Thyroid gland (tissue), 4 donors: ENCODE measurements at places on chromosomes 2 and 18.

- DNase-seq, result no peak
These were observed 294.6 kb downstream of the RDH14 start for GRCh38 chr2:18265614-18266586.

- DNase-seq, result no peak
These were observed 127.8 kb downstream of the KLHL29 start for GRCh38 chr2:23512778-23513177.

GRCh38 chr2:176879426-176879995 is 333.1 kb upstream of the HNRNPA3 start:
- DNase-seq, result no peak

DNA sequence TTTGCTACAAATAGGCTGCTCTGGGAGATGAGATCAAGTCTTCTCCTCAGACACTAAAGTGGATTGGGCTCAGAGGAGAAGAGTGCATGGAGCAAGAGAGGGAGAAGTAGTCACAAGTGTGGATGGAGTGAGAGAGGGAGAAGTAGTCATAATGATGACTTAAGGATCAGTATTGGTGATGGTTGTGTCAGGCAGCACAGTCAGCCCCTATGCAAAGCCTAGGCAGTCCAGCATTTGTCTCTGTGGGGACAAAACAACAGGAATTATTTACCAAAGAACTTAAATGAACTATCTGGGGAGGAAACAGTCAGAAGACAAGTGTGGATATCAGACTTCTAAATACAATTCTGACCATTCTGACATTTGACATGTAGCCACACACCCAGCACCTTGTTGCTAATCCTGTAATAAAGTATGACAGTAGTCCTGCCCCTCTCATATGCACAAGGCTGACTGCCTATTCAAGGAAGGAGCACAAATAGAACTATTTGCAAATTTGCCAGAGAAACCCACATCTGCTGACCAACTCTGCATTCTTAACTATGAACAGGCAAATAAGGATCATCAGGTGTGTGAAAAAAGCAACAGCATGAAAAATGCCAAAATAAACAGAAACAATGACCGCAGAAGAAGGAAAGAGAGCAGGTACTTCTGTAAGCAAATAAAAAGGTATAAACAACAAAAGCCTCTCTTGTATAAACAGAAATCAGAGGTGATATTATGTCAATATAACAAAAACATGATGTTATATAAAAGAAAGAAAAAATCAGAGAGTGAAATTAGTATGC is 1597.9 kb upstream of the ACVR2A start:
- DNase-seq, result no peak

DNA sequence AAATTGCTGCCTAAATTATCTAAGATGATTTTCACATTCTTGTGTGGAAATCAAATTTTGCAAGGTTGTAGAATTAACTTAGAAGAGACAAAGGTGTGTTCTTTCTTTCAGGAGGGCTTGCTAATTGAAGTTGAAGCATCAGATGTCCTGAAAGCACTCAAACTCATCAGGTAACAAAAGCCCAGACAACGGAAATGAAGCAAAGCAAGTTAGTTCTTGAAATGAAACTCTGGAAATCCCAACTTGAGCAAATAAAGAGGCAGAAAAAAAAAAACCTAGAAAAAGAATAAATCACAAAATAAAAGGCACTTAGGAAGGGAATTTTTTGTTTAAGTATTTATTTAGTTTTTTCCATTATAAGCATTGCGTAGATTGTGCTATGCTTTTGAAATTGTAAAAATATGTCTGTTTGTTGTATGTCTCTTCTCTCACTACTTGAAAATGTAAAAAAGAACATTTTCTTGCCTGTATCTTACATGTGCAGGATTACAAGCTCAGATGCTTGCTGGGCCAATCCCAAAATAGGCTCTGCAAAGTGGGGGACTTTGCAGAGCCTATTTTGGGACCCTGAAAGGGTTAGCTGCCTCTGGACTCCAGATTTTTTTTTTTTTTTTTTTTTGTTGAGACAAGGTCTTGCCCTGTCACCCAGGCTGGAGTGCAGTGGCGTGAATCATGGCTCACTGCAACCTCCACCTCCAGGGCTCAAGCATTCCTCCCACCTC is 46.7 kb downstream of the FAM161A start:
- DNase-seq, result no peak

GRCh38 chr2:25076749-25077148 is 34.9 kb downstream of the EFR3B start:
- peak; percentile 30 for DNase-seq

DNA sequence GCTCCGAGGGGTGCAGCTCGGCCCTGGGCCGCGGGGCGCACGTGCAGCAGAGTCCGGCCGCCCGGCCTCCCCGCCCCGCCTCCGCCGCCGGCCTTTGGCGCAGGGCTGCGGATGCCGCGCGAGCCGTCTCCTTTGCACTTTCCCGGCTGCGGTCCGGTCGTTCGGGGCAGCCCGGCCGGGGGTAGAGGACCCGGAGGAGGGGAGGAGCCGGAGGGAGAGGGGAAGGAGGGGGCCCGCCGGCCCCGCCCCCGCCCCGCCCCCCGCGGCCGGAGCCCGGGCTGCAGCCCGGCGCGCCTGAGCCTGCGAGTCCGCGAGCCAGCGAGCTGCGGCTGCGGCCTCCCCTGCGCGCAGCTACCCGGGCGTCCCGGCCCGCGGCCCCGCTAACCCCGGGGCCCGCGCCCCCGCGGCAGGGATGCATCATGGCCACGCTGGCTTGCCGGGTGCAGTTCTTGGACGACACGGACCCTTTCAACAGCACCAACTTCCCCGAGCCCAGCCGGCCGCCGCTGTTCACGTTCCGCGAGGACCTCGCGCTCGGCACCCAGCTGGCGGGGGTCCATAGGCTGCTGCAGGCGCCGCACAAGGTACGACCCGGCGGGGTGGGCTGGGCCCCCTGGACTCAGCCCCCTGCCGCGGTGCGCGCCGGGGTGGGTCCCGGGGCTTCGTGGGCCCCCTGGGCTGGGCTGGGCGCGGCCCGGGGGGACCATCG is at the start of gene FHOD3:
Gene FHOD3 (plus strand): TSS at position 297 of the 709 bp plus-strand sequence. CDS start 123 bp downstream, at position 420.
- DNase-seq, result peak; percentile 84

DNA sequence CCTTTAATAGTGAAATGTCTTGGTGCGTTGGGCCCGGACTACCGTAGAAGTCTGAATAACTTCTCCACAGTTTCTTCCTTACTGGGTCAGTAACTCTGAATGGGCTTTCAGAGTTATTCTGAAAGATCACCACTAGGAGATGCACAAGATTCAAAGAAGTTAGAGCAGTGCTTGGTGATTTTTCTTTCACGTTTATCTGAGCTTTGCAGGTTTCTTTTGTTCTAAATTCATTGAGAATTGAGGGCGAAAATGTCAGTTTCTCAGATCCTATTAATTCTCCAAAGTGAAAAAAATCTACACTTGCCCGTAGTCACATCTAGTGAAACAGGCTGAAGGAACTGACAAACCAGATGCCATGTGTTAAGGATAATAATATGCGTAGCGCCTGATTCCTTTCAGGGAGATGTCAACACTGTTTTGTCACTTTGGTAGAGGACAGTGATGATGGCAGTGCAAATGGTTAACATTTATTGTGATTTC is 70.1 kb downstream of the QPCT start:
- DNase-seq, result peak; percentile 8

- no peak for DNase-seq
These were observed 41.5 kb upstream of the MAP3K20 start for GRCh38 chr2:173034143-173034542.

GRCh38 chr2:105893011-105893995 is 148.6 kb downstream of the NCK2 start:
- DNase-seq, result no peak

DNA sequence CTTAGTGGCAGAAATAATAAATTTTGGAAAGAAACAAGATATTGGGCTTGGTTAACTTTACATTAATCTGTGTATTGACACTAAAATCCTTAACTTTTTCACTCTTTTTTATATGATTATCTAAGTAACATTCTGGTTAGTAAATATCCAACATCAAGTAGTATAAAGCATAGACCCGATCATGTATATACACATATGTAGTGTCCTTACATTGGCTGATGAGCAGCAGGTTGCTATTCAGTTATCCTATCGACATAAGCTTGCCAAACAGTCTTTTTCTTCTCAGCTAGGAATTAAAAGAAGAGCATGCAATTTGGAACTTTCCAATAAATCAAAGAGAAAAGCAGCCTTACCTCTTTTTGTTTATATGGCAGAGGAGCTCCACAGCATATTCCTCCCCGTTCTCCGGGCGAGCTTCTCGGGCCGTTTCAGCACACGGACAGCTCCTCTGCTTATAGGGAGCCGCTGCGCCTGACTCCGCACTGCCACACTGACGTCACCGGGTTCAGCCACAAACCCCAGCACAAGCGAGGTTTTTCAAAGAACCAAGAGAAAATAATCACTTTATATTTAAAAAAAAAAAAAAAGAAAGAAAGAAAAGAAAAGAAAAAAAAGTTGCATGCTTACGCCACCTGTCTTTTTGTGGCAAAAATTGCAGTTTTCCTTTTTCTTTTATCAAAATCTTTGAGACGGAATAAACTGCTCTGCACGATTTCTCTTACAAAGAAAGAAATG is at the start of gene SCG2:
Gene SCG2 (minus strand): TSS at position 430 of the 735 bp plus-strand sequence. CDS start 3,079 bp downstream, outside the sequence.
- DNase-seq, result peak; percentile 74

DNA sequence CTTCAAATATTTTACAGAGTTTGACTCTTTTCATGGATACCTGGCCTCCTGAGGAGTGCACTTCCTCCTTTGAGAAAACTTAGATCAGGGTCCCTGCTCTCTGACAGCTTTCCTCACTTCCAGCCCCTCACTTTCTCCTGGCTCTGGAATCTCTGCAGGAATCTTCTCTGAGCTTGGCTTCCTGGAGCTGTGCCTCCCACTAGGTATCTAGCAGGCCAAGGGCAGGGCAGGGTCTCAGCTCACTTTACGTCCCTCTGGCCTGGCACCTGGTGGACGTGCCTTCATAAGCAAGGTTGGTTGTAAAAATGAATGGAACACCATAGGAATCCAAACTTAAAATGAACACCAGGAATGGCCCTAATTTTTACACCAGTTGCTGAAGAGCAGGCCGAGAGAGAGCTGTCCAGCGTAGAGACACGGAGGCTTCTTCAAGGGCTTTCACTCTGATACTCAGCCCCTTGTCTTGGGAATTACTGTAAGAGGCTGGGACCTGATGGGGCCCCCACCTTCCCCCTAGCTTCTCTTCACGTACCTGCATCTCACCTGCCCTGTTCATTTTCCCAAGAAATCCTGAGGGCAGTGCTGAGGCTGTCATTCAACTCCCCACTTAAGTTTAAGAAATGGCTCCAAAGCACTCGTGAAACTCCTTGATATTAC is 426.9 kb upstream of the ID2 start:
- no peak for DNase-seq

DNA sequence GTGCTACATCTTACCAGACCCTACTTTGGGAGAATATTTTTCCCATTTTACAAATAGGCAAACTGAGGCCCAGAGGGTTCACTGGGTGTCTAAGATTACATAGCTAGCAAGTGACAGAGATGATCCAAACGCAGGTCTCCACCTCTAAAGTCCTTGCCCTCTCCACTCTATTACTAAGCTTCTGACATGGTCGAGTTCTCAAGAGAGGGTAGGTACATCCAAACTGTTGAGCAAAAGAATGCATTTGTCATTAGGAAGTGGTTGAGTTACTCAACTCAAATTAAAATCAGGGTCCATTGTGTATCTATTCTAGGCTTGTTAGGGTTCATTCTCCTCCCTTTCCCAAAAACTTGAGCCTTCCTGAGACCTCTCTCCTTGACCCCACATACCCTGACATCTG is 680.6 kb upstream of the FANCL start:
- no peak for DNase-seq

DNA sequence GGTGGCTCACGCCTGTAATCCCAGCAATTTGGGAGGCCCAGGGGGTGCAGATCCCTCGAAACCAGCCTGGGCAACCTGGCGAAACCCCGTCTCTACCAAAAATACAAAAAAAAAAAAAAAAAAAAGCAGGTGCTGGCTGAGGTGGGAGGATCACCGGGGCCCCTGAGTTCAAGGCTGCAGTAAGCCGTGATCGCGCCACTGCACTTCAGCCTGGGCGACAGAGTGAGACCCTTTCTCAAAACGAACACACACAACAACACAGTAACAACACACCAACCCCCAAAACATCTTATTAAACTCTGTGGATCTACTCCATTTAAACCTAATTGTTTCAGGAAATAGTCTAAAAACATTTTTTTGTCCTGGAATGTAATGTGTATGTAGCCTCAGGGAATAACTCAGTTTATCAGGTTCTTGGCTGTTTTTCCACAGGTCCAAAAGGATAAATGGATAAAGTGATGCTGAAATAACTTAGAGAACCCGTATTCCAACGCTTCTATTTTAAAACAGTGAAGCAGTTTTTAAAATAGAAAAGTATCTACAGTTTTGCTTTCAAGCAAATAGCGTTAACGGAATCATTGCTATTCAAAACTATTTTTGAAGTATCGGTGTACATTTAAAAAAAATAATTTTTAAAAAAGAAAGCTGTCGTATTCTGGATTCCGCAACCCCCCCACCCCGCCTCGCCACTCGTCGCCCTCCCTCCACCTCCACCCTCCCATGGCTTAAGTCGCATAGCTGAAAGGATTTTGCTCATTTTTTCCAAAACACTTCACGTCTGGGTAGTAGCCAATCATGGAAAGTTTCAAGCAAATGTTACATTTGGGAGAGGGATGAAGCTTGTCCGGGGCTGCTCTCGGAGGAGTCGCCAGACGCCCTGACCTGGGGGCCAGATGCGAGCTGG is 895 bp upstream of the GLS start:
- DNase-seq, result no peak

GRCh38 chr18:58476516-58477256 is 152.2 kb downstream of the ALPK2 start:
- no peak for DNase-seq

DNA sequence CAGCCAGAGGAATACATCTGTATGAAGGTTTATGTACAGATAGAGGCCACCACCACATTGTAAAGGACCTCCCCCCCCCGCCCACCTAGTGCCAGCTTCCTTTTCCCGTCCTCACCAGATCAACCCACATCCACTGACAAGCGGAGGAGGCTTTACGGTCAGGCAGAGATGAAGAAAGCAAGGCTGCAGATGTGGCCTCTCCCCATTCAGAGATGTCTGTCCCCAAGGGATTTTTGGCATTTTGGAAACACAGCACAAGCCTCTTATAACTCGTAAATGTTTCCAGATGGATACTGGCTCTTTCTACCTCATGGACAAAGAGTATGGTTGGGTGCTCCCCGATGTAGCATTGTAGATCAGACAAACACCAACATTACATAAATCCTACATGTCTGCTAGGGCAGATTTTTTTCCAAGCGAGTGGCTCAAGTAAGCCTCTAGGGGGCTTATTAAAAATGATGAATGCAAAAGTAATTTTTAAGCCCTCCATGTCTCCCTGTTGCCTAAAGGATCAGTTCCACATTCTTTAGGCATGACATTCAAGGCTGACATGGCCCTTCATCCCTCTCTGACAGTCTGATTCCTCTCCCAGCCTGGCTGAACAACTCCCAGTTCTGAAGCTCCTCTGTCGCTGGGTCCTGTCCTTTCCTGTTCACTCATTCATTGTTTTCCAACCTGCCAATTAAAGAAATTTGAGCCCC is 11.7 kb downstream of the VIT start:
- no peak for DNase-seq
